ENCODE measurements at places on chromosomes 16 and 17.

DNA sequence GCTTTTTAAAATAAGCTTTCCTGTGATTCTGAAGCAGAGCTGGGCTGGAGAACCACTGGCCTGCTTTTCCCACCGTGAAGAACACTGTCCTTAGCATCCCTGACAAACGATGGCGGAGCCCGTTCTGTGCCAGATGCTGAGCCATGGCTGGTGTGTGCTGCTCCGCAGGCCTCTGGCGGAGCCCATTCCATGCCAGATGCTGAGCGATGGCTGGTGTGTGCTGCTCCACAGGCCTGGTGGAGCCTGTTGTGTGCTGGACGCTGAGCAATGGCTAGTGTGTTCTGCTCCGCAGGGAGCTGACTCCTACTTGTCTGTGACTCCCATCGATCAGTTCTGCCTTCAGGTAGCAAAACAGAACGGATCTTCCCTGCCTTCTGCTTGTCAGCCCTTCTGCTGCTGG lies 4.3 kb downstream of the ENDOV start:
- DNase-seq: no peak

DNA sequence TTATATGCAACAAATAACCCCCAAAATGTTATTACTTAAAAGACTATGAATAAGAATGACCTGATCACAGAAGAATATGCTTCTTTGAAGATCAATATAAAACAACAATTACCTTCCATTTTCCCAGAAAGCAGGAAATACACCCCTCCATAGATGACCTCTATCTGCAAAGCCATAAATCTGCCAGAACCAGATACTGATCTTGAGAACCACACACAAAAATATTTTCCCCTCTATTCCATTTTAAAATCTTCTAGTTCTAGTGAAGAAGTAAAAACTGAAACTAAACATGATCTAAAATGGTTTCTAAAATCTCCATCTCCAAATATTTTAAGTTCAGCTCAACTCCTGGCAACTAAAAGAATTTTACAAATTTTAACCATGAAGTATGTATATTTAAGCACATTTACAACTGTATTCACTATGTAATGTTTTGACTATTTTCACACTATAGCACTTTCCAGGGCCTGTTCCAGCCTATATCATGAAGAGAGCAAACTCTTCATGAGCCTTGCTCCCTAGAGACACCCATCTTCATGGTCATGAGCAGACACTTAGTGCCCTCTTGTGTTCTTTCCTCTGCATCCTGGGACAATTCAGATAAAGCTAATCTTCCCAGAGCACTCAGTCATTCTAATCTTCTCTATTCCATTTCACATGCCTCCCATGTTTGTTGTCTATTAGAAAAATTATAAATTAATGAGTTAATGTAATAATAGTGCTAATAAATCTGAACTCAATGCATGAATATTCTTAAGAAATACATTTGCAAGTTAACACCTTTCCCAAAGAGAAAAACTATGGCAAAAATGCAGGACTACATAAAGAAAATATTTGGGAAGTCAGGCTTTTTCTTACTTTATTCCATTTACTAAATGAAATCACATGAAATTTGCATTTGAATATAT lies 87.0 kb downstream of the HELZ start:
- no peak for DNase-seq

GRCh38 chr17:44077595-44077909 lies 7.0 kb downstream of the G6PC3 start:
- DNase-seq: no peak

- DNase-seq: no peak
These were observed 27.1 kb upstream of the MGAT5B start for GRCh38 chr17:76840884-76841775.

- no peak for DNase-seq
These were observed 1.6 kb downstream of the RANGRF start for GRCh38 chr17:8290043-8290442.

GRCh38 chr17:71409712-71410111 lies 711.1 kb upstream of the SOX9 start:
- no peak for DNase-seq

- no peak for DNase-seq
These were observed 2.7 kb upstream of the HES7 start for GRCh38 chr17:8126491-8127066.

DNA sequence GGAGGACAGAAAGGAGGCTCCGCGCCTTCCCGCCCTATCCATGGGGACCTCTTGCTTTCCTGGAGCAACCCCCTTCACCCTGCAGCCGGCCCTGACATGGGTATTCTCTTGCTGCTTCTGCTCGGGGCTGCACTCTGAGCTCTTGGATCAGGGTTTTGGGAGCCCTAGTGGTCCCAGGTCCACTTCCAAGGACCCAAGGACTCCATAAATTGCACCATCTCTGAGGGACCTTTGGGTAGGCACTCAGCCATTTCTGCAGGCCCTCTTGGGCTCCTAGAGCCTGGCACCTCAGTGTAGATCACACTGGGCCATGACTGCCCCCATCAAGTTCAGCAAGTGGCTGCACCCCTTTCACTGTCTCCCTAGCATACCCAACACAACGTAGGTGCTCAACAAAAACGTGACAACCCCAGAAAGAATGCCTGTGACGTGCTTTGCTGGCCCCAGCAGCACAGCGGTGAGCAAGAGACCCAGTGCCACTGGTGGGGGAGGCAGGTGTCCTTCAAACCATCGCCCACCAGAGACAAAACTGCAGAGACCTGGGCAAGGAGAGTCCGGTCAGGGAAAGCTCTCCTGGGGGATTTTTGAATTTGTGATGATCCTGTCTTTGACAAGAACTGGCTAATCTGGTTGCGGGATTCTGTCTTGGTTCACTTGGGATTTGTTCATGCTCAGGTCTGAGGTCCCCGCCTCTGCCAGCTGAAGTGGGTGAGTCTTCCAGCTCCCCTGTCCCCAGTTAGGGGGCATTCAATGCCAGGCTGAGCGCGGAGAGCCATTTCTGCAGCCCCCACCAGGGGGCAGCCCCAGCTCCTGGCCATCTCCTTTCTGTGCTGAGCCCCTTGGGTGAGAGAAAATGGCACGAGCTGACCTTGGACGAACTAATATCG lies 2.5 kb upstream of the RAB11FIP4 start:
- no peak for DNase-seq

DNA sequence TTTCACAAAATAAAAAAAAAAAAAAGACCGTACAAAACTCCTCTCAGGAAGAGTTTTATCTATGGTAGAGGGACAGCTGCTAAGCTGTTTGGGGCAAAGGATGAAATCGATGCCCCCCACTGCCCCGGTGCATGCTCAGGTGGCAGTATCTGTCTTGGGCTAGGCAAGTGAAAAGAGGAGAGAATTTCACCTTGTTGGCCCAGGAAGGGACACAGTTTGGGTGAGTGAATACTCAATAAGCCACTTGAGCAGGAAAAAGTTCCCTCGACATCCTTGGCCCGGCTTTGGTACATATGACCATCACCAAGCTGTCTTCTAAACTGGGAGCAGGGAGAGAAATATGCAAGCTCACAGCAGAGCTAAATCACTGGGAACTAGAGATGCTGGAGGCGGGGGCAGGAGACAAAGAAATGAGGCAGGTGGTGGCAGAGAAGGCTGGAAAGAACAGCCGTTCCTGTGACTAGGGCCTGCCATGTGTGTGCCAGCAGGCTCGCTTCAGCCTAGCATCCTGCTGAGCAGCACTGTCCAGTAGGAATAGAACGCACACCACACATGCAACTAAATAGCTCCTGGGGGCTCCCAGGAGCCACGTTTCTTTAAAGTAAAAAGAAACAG lies 8.2 kb upstream of the EIF1 start:
- no peak for DNase-seq

GRCh38 chr17:39667262-39667944 lies 850 bp upstream of the PNMT start:
- DNase-seq: no peak

DNA sequence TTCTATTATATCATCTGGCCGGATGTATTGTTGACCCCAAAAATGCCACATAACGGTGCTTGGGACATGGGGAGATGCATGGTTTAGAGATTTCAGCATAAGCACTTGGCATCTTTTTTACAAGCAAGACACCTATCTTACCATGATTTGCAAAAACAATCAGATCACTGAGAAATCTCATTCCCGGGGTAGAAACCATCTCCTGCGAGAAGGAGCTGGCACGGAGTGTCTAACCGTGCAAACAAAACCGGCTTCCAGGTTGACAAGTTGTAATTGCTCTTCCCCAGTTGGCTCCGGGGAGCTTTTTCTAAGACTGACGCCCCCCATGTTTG lies 1.0 kb downstream of the SLC16A6 start:
- no peak for DNase-seq

GRCh38 chr17:57040571-57040970 lies 44.5 kb upstream of the AKAP1 start:
- DNase-seq: no peak

DNA sequence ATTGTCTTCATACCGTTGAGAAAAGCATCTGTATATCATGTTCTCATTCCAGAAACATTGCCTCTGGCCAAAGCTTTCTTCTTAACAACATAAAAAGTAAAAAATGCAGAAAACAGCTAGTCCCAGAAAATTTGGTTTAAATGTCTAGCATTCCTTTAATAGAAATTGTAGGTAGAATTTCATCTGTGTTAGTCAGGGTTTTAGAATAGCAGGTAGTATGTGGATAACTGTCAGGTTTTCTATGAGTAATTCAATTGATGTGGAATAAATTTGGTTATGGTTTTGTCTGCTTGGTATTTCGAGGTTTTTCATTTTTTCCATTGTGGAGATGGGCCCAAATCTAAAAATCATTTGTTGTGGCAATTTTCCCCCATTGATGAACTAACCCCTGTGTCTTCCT lies 616.7 kb downstream of the KCNJ2 start:
- DNase-seq: no peak

GRCh38 chr17:47184681-47185080 lies 4.4 kb downstream of the CDC27 start:
- DNase-seq: no peak

GRCh38 chr17:75341784-75342486 lies 52.7 kb upstream of the SLC25A19 start:
- no peak for DNase-seq

- peak; percentile 62 for DNase-seq
These were observed 23.3 kb downstream of the SLC38A7 start for GRCh38 chr16:58661199-58661830.

- no peak for DNase-seq
These were observed 192.0 kb downstream of the NTN1 start for GRCh38 chr17:9213303-9213640.

- DNase-seq: no peak
These were observed 3.7 kb downstream of the SPPL2C start for GRCh38 chr17:45848405-45848804.

DNA sequence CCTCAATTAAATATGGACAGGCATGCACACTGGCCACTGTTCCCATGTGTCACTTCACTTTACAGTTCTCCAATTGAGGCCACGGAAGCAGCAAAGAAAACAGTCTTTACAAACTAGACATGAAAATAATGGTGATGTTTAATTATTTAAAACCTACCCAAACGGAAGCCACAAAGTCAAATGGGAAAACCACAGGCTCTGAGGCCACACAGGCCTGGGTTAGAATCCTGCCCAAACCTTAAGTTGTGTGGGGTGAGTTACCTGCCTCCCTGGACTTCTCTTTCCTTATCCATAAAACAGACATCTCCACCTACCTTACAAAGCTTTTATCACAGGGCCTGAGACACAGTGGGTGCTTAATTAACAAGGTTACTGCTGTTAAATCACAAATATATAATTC lies 137.4 kb downstream of the PARN start:
- DNase-seq: no peak

DNA sequence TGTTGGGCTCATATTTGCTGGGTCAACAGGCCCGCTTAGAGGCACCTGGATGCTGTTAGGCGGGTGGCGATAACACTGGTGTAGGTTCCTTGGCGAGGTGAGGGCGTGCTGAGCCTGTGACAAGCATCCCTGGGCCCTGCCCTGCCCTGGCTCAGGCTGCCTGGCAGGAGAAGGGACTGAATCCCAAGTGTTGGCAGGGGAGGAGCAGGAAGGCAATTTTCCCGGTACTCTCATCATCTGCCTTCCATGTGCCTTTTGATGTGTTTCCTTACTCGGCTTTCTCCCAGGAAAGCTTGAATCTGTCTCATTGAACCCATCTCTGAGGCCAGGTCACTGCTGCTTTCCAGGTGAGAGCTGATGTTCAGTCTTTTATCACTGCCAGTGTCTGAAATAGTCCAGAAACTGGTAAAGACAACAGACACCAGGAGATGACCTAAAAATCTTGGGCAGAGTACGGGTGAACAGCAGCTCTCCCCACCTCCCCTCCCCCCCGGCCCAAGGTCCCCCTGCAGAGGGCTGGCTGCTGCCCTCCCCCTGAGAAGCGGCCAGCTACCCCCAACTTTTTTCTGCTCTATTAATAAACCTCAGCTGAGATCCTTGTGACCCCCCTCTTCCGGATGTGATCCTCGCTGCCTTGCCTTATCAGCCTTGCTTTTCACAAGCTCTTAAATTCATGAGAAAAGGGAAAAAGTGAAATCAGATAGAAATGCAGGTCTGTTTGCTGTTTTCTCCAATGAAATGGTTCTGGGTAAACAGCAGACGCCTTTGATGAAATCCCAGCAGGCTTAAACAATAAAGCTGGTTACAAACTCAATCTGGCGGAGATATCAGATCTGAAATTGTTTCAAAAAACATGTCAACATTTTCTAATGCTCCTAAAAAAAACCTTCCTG lies 29.0 kb downstream of the RTN4RL1 start:
- DNase-seq: no peak

GRCh38 chr17:49861150-49861884 lies 13.4 kb upstream of the TAC4 start:
- DNase-seq: no peak

DNA sequence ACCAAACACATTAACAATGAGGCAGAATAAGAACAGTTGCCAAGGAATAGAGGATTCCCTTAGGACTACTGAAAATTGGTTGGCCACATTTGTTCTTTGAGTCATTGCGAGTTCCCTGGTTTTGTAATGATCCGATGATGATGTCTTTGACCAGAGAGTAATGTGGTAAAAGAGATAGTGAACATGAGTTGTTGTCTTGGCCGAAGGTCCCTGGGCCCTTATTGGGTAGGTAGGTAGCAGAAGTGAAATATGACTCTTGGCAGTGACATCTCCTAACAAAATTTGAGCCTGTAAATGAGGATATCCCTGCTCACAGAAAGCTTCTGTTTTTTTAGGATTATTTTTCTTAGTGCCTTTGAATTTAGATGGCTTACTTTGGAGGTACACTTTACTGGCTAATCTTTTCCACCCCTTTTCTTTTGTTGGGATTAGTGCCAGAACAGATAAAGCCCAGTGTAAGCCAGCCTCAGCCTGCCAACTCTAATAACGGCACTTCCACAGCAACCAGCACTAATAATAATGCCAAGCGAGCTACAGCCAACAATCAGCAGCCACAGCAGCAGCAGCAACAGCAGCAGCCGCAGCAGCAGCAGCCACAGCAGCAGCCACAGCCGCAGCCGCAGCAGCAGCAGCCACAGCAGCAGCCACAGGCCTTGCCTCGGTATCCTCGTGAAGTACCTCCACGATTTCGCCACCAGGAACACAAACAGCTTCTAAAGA lies 47.2 kb downstream of the TNRC6A start:
- peak; percentile 8 for DNase-seq
